Foreskin keratinocyte (primary cell): ENCODE measurements at places on chromosomes 16 and 17.

- no peak for DNase-seq
Measured at GRCh38 chr17:14595656-14596055, 294.8 kb downstream of the HS3ST3B1 start.

DNA sequence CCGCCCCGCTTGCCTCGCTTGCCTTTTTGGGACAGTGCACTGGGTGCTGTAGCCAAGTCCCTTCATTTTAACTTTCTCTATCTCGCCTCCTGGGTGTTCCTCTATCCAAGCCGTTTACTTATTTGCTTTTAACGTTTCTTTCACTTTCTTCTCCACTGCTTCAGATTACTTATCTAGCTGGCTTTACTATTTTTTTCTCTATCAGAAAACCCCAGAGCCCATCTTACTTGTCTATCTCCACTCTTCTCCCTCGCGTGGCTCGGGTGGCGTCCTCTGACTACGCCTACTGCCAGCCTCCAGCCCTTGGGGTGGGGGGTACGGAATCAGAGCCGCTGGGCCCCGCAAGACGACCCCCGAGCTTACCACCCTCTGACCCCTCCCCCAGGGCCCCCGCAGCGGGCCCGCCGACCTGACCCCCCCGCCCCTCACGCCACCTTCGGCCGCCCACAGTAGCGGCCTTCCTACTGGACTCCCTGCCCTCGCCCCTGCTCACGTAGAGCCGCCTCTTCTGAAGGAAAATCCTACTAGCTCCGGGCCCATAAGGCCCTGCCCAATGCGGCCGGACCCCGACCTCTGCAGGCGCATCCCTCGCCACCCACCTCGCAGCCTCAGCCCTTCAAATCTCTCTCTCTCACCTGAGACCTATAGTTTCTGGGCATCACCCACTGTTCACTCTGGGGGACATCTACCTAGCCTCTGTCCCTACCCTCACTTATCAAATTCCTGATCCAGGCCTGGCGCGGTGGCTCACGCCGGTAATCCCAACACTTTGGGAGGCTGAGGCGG, 1.0 kb upstream of the SLC12A4 start:
- no peak for DNase-seq

DNA sequence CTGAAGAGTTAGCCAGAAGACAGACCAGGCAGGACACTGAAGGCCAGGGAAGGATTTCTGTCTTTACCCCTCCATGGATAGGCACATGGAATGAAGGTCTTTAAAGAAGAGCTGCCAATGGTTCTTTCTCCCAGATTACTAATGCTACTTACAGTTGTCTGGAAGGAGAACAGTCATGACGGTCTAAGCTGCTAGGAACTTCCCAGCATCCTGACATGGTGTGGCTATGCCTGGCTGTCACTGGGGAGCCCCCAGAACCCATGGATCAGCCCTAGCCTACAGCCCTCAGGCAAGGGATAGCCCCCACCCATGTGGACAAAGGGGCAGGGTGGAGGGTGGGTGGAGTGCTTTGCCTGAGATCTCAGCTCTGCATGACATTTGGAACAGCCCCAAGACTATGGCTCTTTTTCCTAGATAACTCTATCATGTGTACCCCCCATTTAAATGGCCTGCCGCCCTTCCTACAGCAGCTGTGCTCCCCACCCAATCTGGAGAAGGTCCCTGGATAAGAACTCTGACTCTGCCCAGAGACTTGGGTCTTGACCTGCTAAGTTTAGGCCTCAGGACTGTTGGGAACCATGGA, 9.2 kb upstream of the KAT7 start:
- no peak for DNase-seq

GRCh38 chr17:63571632-63572310, 21.5 kb downstream of the DCAF7 start:
- DNase-seq: peak; percentile 64

DNA sequence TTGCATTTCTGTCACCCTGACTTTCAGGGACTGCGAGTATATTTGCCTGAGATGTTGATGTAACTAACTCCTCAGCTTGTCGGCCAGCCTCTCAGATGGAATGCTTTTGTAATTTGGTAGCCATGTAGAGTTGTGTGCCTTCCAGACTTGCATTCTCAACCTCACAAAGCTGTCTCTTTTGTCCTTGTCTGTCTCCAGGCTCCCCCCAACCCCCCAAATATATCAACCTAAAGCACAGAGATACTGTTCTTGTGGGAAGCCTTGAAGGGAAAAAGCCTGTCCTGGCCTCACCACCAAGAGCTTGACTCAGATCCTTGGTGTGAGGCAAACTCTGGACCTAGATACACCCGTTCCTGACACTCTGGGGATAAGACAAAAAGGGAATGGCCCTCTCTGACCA, 18.4 kb downstream of the SAP30BP start:
- no peak for DNase-seq

DNA sequence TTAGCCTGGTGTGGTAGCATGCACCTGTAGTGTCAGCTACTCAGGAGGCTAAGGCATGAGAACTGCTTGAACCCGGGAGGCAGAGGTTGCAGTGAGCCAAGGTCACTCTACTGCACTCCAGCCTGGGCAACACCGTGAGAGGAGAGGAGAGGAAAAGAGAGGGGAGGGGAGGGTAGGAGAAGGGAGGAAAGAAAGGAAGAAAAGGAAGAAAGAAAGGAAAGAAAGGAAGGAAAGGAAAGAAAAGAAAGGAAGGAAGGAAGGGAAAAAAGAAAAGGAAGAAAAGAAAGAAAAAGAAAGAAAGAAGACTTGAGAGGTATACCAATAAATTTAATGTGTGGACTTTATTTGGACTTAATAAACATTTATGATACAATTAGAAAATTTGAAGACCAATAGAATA, 66.8 kb upstream of the FA2H start:
- DNase-seq: no peak

- peak; percentile 97 for DNase-seq
Measured at GRCh38 chr16:15672514-15673167, 22.6 kb downstream of the NDE1 start.

DNA sequence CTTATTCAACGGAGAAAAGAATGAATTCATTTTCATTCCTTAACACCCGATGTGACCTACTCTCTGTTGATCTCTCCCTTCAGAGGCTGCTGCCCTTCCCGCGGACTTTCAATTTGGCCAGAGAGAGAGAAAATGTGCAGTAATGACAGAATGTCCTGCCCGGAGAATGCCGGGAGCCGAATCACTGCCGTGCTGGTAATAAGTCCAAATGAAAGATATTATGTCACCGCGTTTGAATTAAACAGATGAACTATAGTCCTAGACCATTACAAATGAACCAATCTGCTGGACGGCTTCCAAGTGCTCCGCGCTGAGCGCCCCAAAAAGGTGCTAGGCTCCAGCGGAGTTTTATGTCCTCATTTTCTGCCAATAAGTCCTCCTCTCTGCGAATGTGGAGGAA, 14.7 kb upstream of the C16orf82 start:
- DNase-seq: no peak

- DNase-seq: no peak
Measured at GRCh38 chr17:11853321-11854151, 143.7 kb downstream of the ZNF18 start.

DNA sequence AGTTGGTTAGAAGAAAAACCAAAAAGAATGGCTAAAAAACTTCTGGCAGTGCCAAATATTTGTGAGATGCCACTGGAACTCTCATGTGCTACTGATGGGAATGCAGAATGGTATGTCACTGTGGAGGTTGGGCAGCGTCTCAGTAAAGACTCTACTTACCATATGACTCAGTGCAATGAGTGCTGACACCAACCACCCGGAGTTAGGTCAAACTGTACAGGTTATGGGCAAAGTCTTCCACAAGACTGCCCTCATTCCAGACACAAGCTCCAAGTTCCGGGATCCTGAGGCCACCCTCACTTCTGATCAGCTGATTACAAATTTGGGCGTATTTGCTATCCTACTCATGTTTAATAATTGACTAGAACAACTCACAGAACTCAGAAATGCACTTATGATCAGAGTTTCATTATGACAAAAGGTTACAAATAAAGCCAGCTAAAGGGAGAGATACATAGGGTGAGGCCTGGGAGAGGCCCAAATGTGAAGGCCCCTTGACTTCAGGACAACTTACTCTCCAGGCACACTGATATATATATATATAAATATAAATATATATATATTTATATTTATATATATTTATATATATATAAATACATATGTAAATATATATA, 114.9 kb downstream of the TRIM37 start:
- no peak for DNase-seq

DNA sequence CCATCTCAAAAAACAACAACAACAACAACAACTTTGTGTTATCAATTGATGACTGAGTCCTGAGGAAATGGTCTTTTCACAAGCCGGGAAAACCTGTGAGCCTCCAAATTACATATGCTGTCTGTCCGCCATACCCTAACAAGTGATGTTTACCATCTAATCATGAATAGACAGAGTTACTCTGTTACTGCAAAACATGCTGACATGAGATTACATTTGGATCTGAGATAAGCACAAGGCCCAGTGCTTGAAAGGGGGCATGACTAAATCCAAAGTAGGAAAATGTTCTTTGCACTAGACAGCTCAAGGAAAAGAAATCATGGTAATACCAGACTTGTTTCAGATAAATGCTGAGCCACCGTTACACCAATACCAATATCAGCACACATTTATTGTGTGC, 8.6 kb upstream of the ATXN1L start:
- DNase-seq: no peak

- DNase-seq: no peak
Measured at GRCh38 chr17:63701456-63701820, 1.5 kb upstream of the LIMD2 start.

GRCh38 chr16:55126456-55126855, 195.8 kb downstream of the IRX5 start:
- DNase-seq: no peak

DNA sequence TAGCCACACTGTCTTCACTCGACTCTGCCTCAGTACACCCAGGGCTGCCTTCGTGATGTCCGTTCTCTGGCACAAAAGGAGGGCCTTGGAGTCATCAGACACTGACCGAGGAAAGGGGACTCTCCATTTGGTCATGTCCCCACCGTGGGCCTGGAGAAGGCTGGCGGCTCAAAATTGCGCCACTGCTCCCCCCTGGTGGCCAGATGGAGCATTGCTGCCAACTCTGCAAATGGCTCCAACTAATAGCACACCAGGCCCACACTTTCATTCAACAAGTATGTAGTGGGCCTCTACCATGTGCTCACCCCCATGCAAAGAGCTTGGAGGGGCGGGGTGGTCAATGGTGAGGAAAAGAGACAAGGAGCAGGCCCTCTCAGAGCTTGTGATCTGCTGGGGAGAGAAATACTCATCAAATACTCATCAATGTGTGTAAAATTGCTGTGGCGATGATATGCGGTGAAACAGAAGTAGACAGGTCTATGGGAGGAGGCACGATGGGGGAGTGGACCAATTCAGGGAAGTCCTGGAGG, 5.2 kb upstream of the GRIN2C start:
- no peak for DNase-seq

- no peak for DNase-seq
Measured at GRCh38 chr17:44310188-44310587, 1.8 kb downstream of the RUNDC3A start.

DNA sequence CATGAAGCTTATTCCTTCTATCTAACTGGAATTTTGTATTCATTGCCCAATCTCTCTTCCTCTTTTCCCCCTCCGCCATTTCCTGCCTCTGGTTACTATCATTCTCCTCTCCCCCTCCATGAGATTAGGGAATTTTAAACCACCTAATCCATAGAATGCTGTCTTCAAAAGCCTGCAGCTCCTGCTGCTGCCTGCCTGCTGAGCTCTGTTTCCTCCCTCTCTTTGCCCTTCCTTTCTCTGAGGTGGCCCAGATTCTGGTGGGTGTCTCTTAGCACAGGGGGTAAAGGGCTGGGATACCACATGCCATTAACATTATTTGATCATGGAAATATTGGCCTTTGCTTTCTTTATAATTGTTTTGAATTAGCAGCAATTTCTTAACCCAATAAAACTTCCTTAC, 241.6 kb downstream of the CNTNAP4 start:
- DNase-seq: no peak

DNA sequence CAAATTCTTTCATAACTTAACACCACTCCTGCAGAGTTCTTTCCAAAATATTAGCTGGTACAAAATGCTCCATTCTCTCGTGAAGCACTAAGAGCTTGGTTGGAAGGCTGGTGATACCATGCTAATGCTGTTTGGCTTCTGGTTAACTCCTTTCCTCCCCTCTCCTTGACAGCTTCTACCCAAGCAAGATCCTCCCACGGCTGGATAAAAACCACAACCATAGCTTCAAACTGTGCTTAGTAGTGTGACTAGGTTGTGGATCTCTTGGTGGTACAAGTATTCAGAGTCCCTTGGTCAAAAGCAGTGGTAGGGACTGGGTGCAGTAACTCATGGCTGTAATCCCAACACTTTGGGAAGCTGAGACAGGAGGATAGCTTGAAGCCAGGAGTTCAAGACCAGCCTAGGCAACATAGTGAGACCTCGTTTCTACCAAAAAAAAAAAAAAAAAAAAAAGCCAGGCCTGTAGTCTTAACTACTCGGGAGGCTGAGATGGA, 2.3 kb downstream of the PHAF1 start:
- no peak for DNase-seq

GRCh38 chr16:5349670-5350517, 252.3 kb upstream of the EEF2KMT start:
- DNase-seq: no peak

GRCh38 chr17:10460062-10460461, 9.3 kb downstream of the MYH4 start:
- DNase-seq: no peak

- no peak for DNase-seq
Measured at GRCh38 chr17:41634639-41635038, 10.3 kb upstream of the KRT17 start.

GRCh38 chr16:71923941-71924690, 28.8 kb downstream of the IST1 start:
- peak; percentile 14 for DNase-seq

GRCh38 chr17:228951-229708, 47.7 kb upstream of the DOC2B start:
- no peak for DNase-seq

DNA sequence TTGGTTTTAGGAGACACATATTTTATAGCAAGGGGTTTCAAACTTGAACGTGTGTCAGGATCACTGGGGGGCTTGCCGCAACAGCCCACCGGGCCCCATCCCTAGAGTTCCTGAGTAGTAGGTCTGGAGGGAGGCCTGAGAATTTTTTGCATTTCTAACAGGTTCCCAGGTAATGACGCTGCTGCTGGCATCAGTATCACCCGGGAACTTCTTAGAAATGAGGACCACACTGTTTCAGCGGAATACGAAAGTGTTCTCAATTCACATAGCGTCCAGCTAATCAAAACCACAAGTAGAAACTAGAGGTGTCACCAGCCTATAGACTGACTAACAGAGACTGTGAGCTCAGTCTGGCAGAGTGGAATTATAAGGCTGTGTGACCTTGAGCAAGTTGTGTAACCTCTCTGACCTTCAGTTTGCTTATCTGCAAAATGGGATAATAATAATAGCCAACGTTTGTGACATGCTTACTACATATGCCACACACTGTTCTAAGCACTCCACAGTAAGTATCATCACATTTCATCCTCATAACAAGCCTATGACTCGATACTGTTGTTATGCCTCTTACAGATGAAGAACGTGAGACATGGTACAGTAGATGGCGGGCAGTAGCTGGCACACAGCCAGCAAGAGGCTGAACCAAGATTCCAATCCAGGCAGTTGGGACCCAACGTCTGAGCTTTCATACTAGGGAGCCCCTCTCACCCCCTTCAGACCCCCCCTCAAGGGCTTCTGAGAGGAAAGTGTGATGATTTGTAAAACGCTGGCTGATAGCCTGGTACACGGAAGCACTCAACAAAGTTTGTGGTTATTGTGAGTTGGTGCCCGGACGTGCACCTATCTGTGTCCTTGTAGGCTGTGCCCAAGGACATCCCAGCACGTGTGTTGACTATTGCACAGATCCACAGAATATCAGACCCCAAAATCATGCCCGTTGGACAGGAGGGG, 4.6 kb upstream of the ICAM2 start:
- DNase-seq: no peak
